Endodermal cell (in vitro differentiated cells): ENCODE measurements at places on chromosomes 4 and X. TPM values are rescaled to one million over a fixed set of nuclear protein-coding genes. Genes with fewer than 3 reads are reported as not detected.

DNA sequence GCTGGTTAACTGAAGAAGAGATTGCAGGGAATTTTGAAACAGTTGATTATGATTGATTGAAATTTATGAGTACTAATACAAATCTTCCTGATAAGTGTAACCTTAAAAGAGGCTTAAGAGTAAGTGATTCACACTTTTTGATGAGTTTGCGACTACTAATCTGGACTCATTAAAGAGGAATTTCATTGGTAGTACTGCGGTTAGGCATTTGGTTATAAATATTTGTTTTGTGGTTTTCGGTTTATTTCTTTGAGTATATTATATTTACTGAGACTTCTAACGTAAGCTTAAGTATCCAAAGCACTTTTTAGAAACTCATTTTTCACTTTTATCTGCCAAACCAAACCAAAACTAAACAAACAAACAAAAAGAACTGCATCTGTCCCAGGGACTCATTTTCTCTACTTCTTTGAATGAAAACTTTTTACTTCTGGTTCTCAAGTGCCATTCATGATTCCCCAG, 20.7 kb downstream of the SLIT2 start:
- DNase-seq, result no peak

GRCh38 chrX:102846544-102847236, 90.4 kb upstream of the RAB40AL start:
- DNase-seq, result no peak

Gene TXK
- total RNA-seq, result 0.27 and 0.68 TPM in 2 replicates

- DNase-seq, result no peak
Measured at GRCh38 chrX:37871626-37872302, 24.4 kb upstream of the DYNLT3 start.

Gene ODAPH
- not detected in 3 replicates for total RNA-seq

Gene SYTL5
- total RNA-seq, result 5.1 and 8.1 TPM in 2 replicates

GRCh38 chr4:126544276-126544675, 1088.5 kb upstream of the INTU start:
- no peak for DNase-seq

Gene SLC4A4
- 1.2 to 5.9 TPM (median 3.3 TPM) in 3 replicates for total RNA-seq

- DNase-seq, result no peak
Measured at GRCh38 chr4:6513678-6514077, 41.3 kb upstream of the PPP2R2C start.

Gene CT47B1
- not detected in 3 replicates for total RNA-seq

DNA sequence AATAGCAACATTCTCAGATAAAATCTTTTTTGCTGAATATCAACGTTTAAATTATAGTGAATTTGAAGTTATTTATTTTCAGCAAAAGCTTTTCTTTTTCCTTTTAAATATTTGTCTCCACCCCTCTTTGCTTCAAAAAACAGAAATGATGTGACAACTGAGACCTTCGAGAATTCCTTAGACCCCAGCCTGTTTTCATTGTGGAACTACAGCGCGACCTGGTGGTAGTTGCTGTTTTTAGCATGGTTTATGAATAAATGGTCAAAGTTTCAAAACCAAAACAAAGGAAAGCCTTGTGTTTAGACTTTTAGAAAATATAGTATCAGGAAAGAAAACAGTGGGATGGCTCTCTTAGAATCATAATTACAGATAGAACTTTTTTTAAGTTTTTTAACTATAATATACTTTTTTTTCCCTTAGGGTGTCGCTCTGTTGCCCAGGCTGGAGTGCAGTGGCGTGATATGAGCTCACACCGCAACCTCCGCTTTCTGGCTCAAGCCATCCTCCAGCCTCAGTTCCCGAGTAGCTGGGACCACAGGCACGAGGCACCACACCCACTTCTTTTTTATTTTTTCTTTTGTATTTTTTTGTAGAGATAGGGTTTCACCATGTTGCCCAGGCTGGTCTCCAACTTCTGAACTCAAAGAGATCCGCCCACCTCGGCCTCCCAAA, 26.8 kb upstream of the TMEM184C start:
- DNase-seq, result peak; percentile 88

GRCh38 chr4:170014359-170015011, 11.7 kb downstream of the MFAP3L start:
- DNase-seq, result no peak

Gene DKC1
- 43.5 to 66.5 TPM (median 64.6 TPM) in 3 replicates for total RNA-seq

DNA sequence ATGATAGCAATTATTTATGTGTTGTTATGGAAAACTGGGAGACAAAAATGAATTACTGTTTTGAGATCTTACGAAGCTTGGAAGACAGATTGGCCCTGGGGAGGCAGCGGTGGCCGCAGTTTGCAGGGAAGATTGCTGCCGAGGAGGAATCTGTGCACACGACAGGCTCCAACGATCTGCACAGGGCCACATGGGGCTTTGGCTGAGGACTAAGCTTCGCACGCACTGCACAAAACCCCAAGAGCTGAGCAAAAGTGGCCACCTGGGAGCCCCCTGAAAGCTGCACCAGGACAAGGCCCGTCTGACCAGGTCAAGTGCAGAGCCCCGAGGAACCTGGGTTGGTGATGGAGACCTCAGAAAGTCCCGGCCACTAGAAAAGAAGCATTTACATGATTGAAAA, 5.2 kb upstream of the PDE6B start:
- DNase-seq, result no peak

Gene RPS6KA3
- 13.1 and 13.9 TPM in 2 replicates for total RNA-seq

Gene FGD1
- total RNA-seq, result 34.3 to 46.0 TPM (median 45.6 TPM) in 3 replicates

- DNase-seq, result peak; percentile 70
Measured at GRCh38 chrX:135185795-135186443, 14.7 kb upstream of the CT55 start.

GRCh38 chrX:22575161-22575845, 302.6 kb downstream of the CBLL2 start:
- no peak for DNase-seq

Gene GCNA
- 2.2 and 2.3 TPM in 2 replicates for total RNA-seq

- DNase-seq, result peak; percentile 54
Measured at GRCh38 chrX:118976599-118977340, 2.4 kb downstream of the LONRF3 start.

DNA sequence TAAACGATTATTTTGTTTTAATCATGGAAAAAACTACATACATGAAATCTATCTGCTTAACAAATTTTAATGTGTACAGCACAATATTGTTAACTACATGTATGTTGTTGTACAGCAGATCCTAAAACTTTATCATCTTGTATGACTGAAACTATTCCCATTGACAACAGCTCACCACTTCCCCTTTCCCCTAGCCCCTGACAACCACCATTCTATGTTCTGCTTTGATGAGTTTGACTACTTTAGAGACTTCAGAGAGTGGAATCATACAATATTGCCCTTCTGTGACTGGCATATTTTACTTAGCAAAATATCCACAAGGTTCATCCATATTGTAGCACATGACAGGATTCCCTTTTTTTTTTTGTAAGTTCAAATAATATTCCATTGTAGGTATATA, 185.9 kb downstream of the CFAP299 start:
- no peak for DNase-seq

Gene CT45A10
- total RNA-seq, result not detected in 2 replicates

GRCh38 chr4:82774711-82775171, 23.9 kb downstream of the SCD5 start:
- peak; percentile 90 for DNase-seq

Gene DMRTC1B
- 0.41 TPM in 1 of 2 replicates, not detected in the other for total RNA-seq

Gene SSX3
- not detected in 2 replicates for total RNA-seq

- no peak for DNase-seq
Measured at GRCh38 chr4:20341134-20341738, 89.5 kb downstream of the SLIT2 start.

Gene ZC4H2
- total RNA-seq, result 41.0 to 47.8 TPM (median 46.3 TPM) in 3 replicates

DNA sequence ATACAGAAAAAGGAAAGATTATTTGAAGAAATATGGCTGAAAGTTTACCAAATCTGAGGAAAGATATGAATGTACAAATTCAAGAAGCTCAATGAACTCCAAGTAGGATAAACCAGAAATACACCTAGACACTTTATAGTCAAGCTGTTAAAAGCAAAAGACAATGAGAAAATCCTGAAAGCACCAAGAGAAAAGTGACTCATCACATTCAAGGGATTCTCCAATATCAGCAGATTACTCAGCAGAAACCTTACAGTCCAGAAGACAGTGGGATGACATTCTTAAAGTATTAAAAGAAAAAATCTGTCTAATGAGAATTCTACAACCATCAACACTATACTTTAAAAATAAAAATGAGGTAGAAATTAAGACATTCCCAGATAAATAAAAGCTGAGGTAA, 223.8 kb upstream of the ZCCHC13 start:
- no peak for DNase-seq

- peak; percentile 66 for DNase-seq
Measured at GRCh38 chr4:114921790-114922591, 191.4 kb downstream of the NDST4 start.

GRCh38 chr4:101596781-101597552, 193.6 kb upstream of the BANK1 start:
- no peak for DNase-seq

Gene CYLC1
- not detected in 3 replicates for total RNA-seq

GRCh38 chr4:26360864-26361263, 40.0 kb downstream of the RBPJ start:
- DNase-seq, result peak; percentile 57

DNA sequence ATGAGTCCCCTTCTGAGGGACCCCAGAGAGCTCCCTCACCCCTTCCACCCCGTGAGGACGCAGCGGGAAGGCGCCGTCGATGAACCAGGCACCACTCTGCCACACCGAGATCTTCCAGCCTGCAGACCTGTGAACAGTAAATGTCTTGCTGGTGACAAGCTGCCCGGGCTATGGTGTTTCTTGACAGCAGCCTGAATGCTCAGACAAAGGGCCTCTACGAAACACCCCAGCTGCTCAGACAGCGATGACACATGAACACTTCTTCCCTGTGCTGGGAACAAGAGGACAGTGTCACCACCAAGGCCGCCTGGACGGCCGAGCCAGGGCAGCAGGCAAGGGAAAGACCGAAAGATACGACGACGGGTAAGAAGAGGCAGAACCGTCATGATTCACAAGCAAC, 30.6 kb upstream of the GTPBP6 start:
- no peak for DNase-seq

GRCh38 chr4:168667376-168667775, 170.5 kb downstream of the PALLD start:
- no peak for DNase-seq

GRCh38 chrX:81202456-81202819, 536 bp downstream of the SH3BGRL start:
- DNase-seq, result peak; percentile 35

Gene FANCB
- 10.5 and 12.8 TPM in 2 replicates for total RNA-seq

GRCh38 chr4:42671431-42672194, 14.7 kb upstream of the ATP8A1 start:
- no peak for DNase-seq

- peak; percentile 66 for DNase-seq
Measured at GRCh38 chr4:139266583-139267257, 13.3 kb downstream of the MGARP start.

- no peak for DNase-seq
Measured at GRCh38 chrX:106009145-106009544, 29.4 kb downstream of the SERPINA7 start.

Gene SPACA5
- not detected in 3 replicates for total RNA-seq

GRCh38 chrX:132022198-132022966, 720 bp upstream of the STK26 start:
- no peak for DNase-seq

Gene MMRN1
- total RNA-seq, result not detected in 2 replicates

- no peak for DNase-seq
Measured at GRCh38 chrX:42229533-42229932, 306.2 kb upstream of the CASK start.

- peak; percentile 73 for DNase-seq
Measured at GRCh38 chr4:127783026-127783769, 1.1 kb downstream of the HSPA4L start.

DNA sequence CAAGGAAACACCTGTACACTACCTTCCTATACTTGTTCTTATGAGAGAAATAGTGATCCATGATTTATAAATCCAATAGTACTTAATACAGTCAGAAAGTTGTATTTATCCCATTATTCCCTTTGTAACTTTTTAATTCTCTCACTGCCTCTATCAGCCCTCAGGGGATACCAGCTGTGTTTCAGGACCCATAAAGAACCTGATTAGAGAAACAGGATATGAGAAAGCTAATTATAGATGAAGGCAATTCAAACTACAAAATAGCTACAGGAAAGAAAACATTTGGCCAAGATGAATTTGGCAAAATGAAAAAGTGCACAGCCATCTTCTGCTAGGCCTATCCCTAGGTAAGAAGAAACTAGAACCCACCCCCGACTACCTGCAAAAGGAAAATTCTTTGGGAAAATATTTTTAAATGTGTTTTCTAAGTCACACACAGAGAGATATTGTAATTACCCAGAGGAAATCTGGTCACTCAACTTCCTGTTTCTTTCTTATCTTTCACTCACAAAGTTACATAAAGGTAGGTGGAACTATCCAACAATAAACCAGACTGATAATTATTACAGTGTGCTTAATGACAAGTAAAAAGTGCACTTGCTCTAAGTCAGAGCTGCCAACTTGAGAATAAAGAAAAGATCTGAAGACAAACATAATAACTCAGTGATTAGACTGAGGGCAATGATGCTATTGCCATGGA, 836.5 kb upstream of the HTR2C start:
- no peak for DNase-seq

Gene PNMA6A
- 5.2 and 7.1 TPM in 2 replicates for total RNA-seq

DNA sequence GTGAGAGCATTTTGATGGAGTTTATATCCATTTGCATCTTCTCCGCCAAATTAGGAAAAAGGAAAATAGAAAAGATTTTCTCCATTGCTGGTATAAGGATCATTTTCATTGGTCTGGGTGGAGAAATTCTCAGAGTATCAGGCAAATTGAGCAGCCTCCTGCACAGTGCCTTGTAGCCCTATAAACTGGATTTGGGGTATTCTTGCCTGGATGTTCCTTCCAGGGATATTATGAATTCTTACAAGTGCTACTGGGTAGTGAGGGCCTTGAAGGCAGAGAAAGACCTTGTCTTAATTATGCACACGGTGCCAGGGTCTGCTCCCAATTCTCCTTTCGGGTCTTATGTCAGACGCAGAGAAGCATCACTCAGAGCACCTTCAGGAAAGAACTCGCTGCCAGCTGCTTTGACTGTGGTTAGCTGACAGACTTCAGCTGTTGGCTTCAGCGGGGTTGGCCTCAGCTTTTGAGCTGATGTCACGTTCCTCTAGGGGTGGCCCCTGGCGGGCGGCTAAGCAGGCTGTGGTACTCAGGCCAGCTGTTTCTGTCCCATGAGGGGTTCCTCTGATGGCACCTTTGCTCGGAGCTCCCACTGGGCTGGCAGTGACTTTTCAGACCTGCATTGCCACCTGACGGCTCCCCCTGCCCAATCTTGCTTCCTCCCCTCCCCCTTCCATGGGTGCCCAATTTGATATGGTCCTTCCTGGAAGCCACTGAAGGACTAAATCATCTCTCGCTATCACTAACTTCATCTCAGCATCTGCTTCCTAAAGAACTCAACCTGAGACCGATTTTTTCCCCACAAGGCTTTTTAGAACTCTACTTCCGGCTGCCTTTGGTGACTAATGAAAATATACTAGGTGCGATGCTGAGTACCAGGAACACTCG, 519.5 kb downstream of the BCOR start:
- no peak for DNase-seq

- no peak for DNase-seq
Measured at GRCh38 chr4:157447195-157447594, 226.7 kb downstream of the GRIA2 start.

GRCh38 chr4:25843340-25844097, 19.3 kb downstream of the SEL1L3 start:
- no peak for DNase-seq

Gene CT45A2
- total RNA-seq, result not detected in 3 replicates
